NCI-H446 treated with DMSO at 0.1 percent for 48 hours (cell line): ENCODE measurements at places on chromosomes 6 and 20.

GRCh38 chr6:36897609-36898008 lies 11.9 kb downstream of the C6orf89 start:
- DNase-seq: no peak

- DNase-seq: no peak
Observed at GRCh38 chr6:143692696-143693095, 14.9 kb downstream of the PHACTR2 start.

DNA sequence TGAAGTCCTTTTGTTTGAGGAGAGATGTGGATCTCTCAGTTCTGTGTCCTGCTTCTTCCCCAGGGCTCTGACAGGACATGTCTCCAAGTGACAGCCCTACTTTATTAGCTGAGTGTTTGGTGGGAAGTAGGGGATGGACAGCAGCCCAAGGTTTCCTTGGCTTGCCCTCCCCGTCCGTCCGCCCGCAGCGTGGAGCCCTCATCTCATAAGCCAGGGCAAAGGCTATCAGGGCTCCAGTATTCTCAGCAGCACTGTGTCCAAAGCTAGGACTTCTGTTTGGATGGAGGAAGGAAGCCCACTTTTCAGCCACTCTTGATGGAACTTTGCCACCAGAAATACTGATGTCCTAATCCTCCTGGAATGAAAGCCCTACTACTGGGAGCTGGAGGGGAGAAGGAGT lies 13.6 kb downstream of the CDC5L start:
- no peak for DNase-seq

DNA sequence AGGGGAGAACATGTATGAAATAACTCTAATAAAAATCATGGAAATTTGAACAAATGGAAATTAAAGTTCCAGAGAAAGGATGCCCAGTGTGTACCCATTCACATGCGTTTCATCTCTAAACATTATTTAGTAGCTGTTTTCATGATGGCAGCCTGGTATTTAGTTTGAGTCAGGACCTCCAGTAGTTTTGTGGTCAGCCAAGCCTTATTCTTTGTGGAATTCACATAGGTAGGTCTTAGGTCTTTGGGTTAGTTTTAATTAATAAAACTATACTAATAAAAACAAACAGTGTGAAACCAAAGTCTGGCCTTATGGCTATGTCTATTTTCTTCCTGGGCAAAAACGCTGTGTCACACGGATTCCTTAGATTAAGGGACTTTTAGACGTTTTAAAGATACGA lies 137.8 kb downstream of the FOXC1 start:
- no peak for DNase-seq

GRCh38 chr20:61933951-61934715 lies 131.5 kb downstream of the TAF4 start:
- no peak for DNase-seq

DNA sequence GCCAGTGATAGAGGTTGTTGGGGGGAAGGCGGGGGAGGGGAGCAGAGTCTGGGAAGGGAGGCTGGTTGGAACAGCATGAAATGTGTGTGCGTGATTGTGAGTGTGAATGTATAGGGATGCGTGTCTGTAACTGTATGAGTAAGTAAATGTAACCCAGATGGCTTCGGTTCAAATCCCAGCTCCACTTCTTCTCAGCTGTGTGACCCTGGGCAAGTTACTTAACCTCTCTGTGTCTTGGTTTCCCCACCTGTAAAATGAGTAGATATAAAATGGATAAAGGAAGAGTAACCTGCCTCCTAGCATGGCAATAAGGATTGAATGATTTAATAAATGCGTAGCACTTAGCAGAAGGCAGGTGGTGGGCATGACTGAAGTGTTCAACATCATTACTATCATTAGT lies 24.1 kb downstream of the MAFB start:
- DNase-seq: no peak

- peak; percentile 67 for DNase-seq
Observed at GRCh38 chr20:48411245-48411644, 416.6 kb downstream of the PREX1 start.

- DNase-seq: peak; percentile 79
Observed at GRCh38 chr6:52517502-52518278, 59.2 kb downstream of the TRAM2 start.

GRCh38 chr20:51359947-51360346 lies 182.6 kb downstream of the NFATC2 start:
- DNase-seq: no peak

DNA sequence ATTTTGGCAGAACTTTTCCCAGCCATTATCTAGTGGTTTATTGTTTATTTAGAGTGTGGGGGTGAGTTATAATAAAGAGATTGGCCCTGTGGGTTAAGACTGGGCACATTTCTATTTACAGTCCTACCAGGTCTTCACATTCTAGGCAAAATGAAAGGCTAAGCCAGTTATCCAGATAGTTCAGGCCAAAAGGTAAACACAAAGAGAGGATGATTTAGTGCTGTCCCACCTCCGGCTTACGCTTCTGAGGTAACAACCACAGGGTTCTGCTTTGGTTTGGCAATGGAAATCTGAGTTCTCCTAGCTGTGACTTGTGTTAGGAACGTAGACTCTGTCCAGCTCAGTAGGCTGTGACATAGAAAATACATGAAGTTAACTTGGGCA lies 50.3 kb upstream of the PTPRK start:
- DNase-seq: no peak

- DNase-seq: no peak
Observed at GRCh38 chr6:132669690-132670291, 10.8 kb upstream of the TAAR1 start.

DNA sequence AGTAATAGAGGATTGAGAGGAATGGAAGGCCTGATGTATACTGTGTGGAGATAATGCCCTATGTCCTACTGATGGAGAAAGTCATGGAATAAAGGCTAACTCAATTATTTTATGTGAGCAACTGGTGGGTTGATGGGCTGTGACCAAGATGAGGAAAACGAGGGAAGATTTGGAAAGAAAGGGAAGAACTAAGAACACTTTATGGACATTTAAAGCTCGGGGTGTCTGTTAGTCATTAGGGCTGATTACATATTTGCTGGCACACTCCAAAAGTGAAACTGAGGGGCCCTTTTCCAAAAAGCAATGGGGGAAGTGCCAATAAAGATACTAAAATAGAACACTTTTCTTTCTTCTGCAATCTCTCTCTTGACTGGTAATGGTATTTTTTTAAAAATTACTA lies 439.5 kb downstream of the PLCB1 start:
- DNase-seq: no peak

DNA sequence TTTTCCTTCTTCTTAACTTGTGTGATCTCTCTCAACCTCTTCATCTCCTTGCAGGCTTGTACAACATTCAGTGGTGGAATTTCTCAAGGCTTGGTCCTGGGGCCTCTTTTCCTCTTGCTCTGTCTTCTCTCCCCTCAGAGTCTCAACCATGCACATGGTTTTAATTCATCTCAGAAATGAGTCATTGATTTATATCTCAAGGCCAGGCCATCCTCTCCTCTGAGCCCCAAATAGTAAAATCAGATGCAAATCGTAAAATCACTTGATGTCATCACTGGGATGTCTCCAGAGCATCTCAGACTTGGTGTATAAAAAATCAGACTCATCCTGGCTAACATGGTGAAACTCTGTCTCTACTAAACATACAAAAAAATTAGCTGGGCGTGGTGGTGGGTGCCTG lies 85.0 kb downstream of the FNDC1 start:
- no peak for DNase-seq
